Left lung (tissue), 14 donors: ENCODE measurements at places on chromosomes 2 and 18. TPM values are rescaled to one million over a fixed set of nuclear protein-coding genes. Genes with fewer than 3 reads are reported as not detected.

SCN9A gene
- polyA plus RNA-seq = 12.2 TPM

- no peak for DNase-seq
Measured at GRCh38 chr2:176127774-176128072, 1.8 kb upstream of the HOXD8 start.

MTHFD2 gene
- 12.8 TPM for polyA plus RNA-seq

- DNase-seq = no peak
Measured at GRCh38 chr2:71531522-71532047, 78.2 kb downstream of the DYSF start.

- no peak for DNase-seq
Measured at GRCh38 chr2:10186868-10187535, 64.5 kb downstream of the RRM2 start.

- no peak for DNase-seq
Measured at GRCh38 chr2:1685957-1686783, 58.1 kb downstream of the PXDN start.

DNA sequence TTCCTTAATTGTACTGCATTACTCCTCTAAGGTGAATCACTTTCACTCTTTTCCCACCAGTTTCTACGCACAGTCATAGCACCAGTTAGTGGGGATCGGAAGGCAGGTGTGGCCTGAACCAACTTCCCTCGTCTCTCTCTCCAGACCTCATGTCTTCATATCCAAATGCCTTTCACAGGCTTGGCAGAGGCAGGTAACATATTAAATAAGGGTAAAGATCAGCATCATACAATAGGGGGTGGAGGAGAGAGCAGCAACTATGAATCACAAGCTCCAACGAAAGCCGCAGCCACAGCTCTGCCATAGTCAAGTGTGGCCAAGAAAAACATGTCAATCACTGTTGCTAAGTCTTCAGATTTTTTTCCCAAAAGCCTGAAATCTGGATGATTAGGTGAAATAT is 40.3 kb downstream of the AP1S3 start:
- no peak for DNase-seq

- DNase-seq = no peak
Measured at GRCh38 chr18:40606996-40607395, 1348.0 kb upstream of the PIK3C3 start.

DNA sequence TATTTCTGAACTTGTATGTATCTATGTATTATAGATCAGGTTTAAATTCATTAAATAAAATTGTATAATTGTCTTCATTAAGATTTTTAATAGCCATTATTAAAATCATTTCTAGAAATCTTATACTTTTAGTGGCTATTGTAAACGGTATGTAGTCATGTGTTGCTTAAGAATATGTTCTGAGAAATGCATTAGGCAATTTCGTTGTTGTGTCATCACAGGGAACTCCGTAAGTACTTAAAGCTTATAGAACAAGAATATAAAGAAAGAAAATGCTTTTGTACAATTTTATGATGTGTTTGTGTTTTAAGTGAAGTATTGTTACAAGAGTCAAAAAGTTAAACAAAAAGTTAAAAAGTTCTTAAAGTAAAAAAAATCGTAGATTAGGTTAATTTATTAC is 765.8 kb downstream of the METTL4 start:
- DNase-seq = no peak

DNA sequence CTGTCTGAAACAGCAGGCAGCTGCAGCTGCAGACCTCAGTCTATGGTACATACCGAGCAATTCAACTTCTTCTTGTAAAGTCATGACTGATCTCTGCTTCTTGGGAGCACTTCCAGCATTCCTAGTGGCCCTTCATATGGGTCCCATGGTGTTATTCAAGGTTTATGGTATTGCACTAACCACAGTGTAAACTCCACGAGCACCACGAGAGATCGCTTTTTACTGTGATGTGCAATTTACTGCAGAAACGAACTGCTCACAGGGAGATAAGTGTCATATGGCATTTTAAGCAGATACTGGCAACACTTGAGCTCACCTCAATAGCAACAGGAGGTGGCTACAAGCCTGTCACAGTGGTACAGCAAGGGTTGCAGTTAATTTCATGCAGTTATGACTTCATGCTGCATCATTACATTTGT is 38.6 kb upstream of the SH3BP4 start:
- no peak for DNase-seq

- DNase-seq = peak; percentile 93
Measured at GRCh38 chr18:48777026-48777743, 173.6 kb downstream of the SMAD7 start.

GAL3ST2 gene
- 0.28 TPM for polyA plus RNA-seq

GRCh38 chr2:101368376-101368775 is 18.9 kb downstream of the CREG2 start:
- DNase-seq = no peak

DNA sequence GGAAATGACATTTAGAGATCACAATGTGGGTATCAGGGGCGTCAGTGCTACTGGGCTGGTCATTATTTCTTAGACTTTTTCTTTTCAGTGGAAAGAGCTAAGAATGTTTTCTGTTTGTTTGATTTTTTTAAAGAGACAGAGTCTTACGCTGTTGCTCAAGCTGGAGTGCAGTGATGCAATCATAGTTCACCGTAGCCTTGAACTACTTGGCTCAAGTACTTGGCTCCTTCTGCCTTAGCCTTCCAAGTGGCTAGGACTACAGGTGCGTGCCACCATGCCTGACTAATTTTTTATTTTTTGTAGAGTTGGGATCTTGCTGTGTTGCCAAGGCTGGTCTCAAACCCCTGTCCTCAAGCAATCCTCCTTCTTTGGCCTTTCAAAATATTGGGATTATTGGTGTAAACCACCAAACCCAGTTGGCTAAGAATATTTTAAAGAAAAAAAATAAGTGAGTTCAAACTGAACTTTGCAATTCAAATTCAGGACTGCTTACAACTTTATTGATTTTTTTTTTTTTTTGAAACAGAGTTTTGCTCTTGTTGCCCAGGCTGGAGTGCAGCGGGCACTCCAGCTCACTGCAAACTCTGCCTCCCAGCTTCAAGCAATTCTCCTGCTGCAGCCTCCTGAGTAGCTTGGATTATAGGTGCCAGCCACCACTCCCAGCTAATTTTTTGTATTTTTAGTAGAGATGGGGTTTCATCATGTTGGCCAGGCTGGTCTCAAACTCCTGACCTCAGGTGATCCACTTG is 154.2 kb downstream of the MIB1 start:
- DNase-seq = no peak

- no peak for DNase-seq
Measured at GRCh38 chr2:174901075-174901474, 104.1 kb downstream of the CHN1 start.

ITSN2 gene
- 38.7 TPM for polyA plus RNA-seq

GRCh38 chr2:46858702-46859090 is 56.9 kb downstream of the MCFD2 start:
- DNase-seq = no peak

GRCh38 chr2:74497777-74498499 is 1.5 kb downstream of the LBX2 start:
- DNase-seq = peak; percentile 19

LAMA3 gene
- polyA plus RNA-seq = 137 TPM

DNA sequence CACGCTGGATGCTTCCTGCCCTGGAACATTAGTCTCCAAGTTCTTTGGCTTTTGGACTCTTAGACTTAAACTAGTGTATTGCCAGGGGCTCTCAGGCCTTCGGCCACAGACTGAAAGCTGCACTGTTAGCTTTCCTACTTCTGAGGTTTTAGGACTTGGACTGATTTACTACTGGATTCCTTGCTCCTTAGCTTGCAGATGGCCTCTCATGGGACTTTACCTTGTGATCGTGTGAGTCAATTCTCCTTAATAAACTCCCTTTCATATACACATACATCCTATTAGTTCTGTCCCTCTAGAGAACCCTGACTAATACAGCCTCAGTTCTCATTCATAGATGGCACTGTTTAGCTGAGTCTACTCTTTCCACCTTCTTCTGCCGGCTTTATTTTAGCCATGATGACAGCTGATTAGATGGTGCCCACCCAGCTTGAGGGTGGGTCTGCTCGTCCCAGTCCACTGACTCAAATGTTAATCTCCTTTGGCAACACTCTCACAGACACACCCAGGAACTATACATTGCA is 389.1 kb downstream of the NYAP2 start:
- no peak for DNase-seq
